Regular cardiac myocyte (primary cell): ENCODE measurements at places on chromosomes 12 and 14. TPM values are rescaled to one million over a fixed set of nuclear protein-coding genes. Genes with fewer than 3 reads are reported as not detected.

The TIMELESS gene
- 4.5 and 33.4 TPM in 2 replicates for total RNA-seq

The TMEM119 gene
- total RNA-seq: 0.58 and 15.8 TPM in 2 replicates

The SCNN1A gene
- 0.58 and 1.4 TPM in 2 replicates for total RNA-seq

The FAM177A1 gene
- 59.8 and 61.2 TPM in 2 replicates for total RNA-seq

The TAS2R19 gene
- total RNA-seq: 2.1 and 7.3 TPM in 2 replicates

The POTEG gene
- total RNA-seq: not detected in 2 replicates

The MSI1 gene
- total RNA-seq: not detected in 2 replicates

The ZFHX2 gene
- total RNA-seq: under 0.01 and 0.56 TPM in 2 replicates

The AMN1 gene
- total RNA-seq: 8.6 and 13.2 TPM in 2 replicates

The RNASE1 gene
- 0.96 and 5.4 TPM in 2 replicates for total RNA-seq

The RIMKLB gene
- total RNA-seq: 31.8 and 36.6 TPM in 2 replicates

The WIF1 gene
- total RNA-seq: not detected in 2 replicates

The NR1H4 gene
- total RNA-seq: 0.19 TPM in 1 of 2 replicates, not detected in the other

The ADCY6 gene
- total RNA-seq: 48.9 and 76.4 TPM in 2 replicates

The VASH1 gene
- 2.7 and 3.9 TPM in 2 replicates for total RNA-seq

The ARID2 gene
- total RNA-seq: 13.2 and 14.8 TPM in 2 replicates

The AMN gene
- total RNA-seq: under 0.01 and 0.56 TPM in 2 replicates

The SERPINA6 gene
- total RNA-seq: not detected in 2 replicates

The CREBL2 gene
- total RNA-seq: 29.5 and 46.8 TPM in 2 replicates

The PFDN5 gene
- 735 and 1,031 TPM in 2 replicates for total RNA-seq

The SLC6A12 gene
- total RNA-seq: 0.19 TPM in 1 of 2 replicates, not detected in the other

The MAPK1IP1L gene
- total RNA-seq: 14.4 and 16.9 TPM in 2 replicates

The ARG2 gene
- total RNA-seq: 5.4 and 7.9 TPM in 2 replicates

The STAC3 gene
- total RNA-seq: 0.19 and 1.1 TPM in 2 replicates

The DNAH10 gene
- total RNA-seq: 0.58 and 20.0 TPM in 2 replicates

The EFS gene
- total RNA-seq: 4.2 and 4.6 TPM in 2 replicates

The CCDC196 gene
- not detected in 2 replicates for total RNA-seq

The BIN2 gene
- not detected in 2 replicates for total RNA-seq

The SERPINA9 gene
- total RNA-seq: 0.28 and 0.96 TPM in 2 replicates

The SPTB gene
- under 0.01 TPM in 2 replicates for total RNA-seq

The COX6A1 gene
- 729 and 777 TPM in 2 replicates for total RNA-seq

The IL23A gene
- 0.28 and 0.38 TPM in 2 replicates for total RNA-seq

The PELI2 gene
- 3.8 and 10.1 TPM in 2 replicates for total RNA-seq

The GALNT6 gene
- total RNA-seq: 2.7 and 3.4 TPM in 2 replicates

The ARMH4 gene
- total RNA-seq: 0.96 and 5.1 TPM in 2 replicates

The SYCP3 gene
- under 0.01 and 0.85 TPM in 2 replicates for total RNA-seq

The AQP6 gene
- total RNA-seq: under 0.01 TPM in 1 of 2 replicates, not detected in the other

The TAS2R7 gene
- under 0.01 TPM in 1 of 2 replicates, not detected in the other for total RNA-seq

The PTPN6 gene
- total RNA-seq: under 0.01 TPM in 1 of 2 replicates, not detected in the other

The ZDHHC22 gene
- not detected in 2 replicates for total RNA-seq

The KRT2 gene
- total RNA-seq: not detected in 2 replicates

The NR2C1 gene
- total RNA-seq: 11.9 and 23.4 TPM in 2 replicates

The EPYC gene
- total RNA-seq: not detected in 2 replicates

The ADAMTS20 gene
- total RNA-seq: not detected in 2 replicates

The TAS2R20 gene
- 1.2 and 4.2 TPM in 2 replicates for total RNA-seq

The E2F7 gene
- total RNA-seq: 18.6 and 28.6 TPM in 2 replicates

The PRB2 gene
- not detected in 2 replicates for total RNA-seq

The NANOG gene
- not detected in 2 replicates for total RNA-seq

The RGS6 gene
- total RNA-seq: 0.28 TPM in 1 of 2 replicates, not detected in the other

The FGF23 gene
- under 0.01 TPM in 1 of 2 replicates, not detected in the other for total RNA-seq

The SLC16A7 gene
- 26.1 and 36.4 TPM in 2 replicates for total RNA-seq

The PLEKHH1 gene
- 0.38 and 0.56 TPM in 2 replicates for total RNA-seq

The TNFAIP2 gene
- 43.5 and 72.4 TPM in 2 replicates for total RNA-seq

The LHX5 gene
- not detected in 2 replicates for total RNA-seq

The MEG3 gene
- 30.7 and 112 TPM in 2 replicates for total RNA-seq

The LRIG3 gene
- 14.6 and 18.3 TPM in 2 replicates for total RNA-seq

The PTPRR gene
- 1.2 and 2.8 TPM in 2 replicates for total RNA-seq

The DNAI7 gene
- under 0.01 and 0.28 TPM in 2 replicates for total RNA-seq
